Suprapubic skin (tissue), 4 donors: ENCODE measurements at places on chromosomes 11 and 22. TPM values are rescaled to one million over a fixed set of nuclear protein-coding genes. Genes with fewer than 3 reads are reported as not detected.

VSIG2 gene
- total RNA-seq, result 1.8 TPM

DNA sequence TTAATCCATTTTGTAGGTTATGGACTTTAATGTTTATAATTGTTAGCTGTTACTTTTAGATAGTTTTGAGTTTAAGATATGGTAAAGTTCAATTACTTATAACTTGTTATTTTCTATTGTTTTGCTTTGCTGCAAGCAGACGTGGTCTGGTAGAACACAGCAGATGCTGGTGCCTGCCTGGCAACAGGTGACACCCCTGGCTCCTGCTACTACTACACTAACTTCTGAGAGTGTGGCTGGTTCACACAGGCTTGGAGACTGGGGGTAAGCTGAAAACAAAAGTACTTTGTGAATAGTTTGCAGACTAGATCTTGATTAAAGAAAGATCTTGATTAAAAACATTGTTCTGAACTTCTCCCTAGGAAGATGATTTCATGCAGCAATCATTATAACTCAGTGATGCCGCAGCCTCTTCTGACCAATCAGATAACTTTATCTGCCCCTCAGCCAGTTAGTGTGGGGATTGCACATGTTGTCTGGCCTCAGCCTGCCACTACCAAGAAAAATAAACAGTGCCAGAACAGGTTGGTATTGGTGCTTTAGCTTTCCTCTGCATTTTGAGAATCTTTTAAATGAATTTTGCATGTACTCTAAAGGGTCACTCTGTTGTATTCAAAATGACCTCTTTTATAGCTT is 90.4 kb downstream of the HIPK3 start:
- H3K36me3 ChIP-seq, result peaks cover 69% of the 10 kb centered on the region
- no peaks in the 10 kb centered on the region for H3K4me1 ChIP-seq
- H3K27me3 ChIP-seq, result no peaks in the 10 kb centered on the region
- DNase-seq, result no peak
- no peak overlapping the region for H3K27ac ChIP-seq
- no peak overlapping the region for H3K4me3 ChIP-seq

SCN2B gene
- total RNA-seq, result not detected

LMO2 gene
- total RNA-seq, result 2.1 TPM

- H3K27ac ChIP-seq, result peak overlapping the region; percentile 72
- no peak for DNase-seq
- H3K36me3 ChIP-seq, result peaks cover 13% of the 10 kb centered on the region
Measured at GRCh38 chr11:45929486-45930030, 7.1 kb downstream of the LARGE2 start.

NAT10 gene
- 45.4 TPM for total RNA-seq

DNA sequence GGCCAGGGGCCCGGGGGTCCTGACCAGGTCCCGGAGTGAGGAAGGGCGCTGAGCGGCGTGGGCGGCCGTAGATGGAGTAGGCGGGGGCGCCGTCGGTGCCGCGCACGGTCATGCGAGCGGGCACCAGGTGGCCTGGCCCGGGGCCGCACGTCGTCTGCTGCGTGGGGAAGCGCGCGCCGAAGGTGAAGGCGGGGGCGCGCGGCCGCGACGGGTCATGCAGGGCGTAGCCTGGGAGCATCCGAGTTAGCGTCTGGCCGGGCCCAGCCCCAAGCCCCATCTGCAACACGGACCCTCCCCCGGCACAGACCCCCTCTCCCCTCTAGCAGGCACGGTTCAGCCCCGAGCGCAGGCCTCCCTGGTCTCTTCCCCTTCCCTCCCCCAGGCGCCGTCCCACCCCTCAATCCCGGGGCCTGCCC is 1.7 kb upstream of the TYMP start:
- peaks cover 64% of the 10 kb centered on the region for H3K4me1 ChIP-seq
- H3K36me3 ChIP-seq, result no peaks in the 10 kb centered on the region
- no peaks in the 10 kb centered on the region for H3K27me3 ChIP-seq
- H3K4me3 ChIP-seq, result peak overlapping the region; percentile 81
- no peak for DNase-seq

- peaks cover 11% of the 10 kb centered on the region for H3K36me3 ChIP-seq
- DNase-seq, result no peak
- H3K27ac ChIP-seq, result no peak overlapping the region
- H3K27me3 ChIP-seq, result no peaks in the 10 kb centered on the region
Measured at GRCh38 chr11:94185416-94186084, 56.9 kb downstream of the PANX1 start.

- H3K4me1 ChIP-seq, result no peaks in the 10 kb centered on the region
- H3K27ac ChIP-seq, result no peak overlapping the region
- DNase-seq, result no peak
Measured at GRCh38 chr11:36333897-36334296, 37.8 kb downstream of the PRR5L start.

- no peaks in the 10 kb centered on the region for H3K36me3 ChIP-seq
- no peaks in the 10 kb centered on the region for H3K27me3 ChIP-seq
- no peak overlapping the region for H3K27ac ChIP-seq
- DNase-seq, result peak; percentile 74
- H3K4me3 ChIP-seq, result no peak overlapping the region
Measured at GRCh38 chr11:2582946-2583604, 116.7 kb downstream of the KCNQ1OT1 start.

GRCh38 chr22:39486951-39487825 is 14.9 kb upstream of the MIEF1 start:
- H3K4me3 ChIP-seq, result no peak overlapping the region
- DNase-seq, result no peak
- H3K4me1 ChIP-seq, result peaks cover 7% of the 10 kb centered on the region
- no peaks in the 10 kb centered on the region for H3K36me3 ChIP-seq

OLFML1 gene
- total RNA-seq, result 5.3 TPM

DNA sequence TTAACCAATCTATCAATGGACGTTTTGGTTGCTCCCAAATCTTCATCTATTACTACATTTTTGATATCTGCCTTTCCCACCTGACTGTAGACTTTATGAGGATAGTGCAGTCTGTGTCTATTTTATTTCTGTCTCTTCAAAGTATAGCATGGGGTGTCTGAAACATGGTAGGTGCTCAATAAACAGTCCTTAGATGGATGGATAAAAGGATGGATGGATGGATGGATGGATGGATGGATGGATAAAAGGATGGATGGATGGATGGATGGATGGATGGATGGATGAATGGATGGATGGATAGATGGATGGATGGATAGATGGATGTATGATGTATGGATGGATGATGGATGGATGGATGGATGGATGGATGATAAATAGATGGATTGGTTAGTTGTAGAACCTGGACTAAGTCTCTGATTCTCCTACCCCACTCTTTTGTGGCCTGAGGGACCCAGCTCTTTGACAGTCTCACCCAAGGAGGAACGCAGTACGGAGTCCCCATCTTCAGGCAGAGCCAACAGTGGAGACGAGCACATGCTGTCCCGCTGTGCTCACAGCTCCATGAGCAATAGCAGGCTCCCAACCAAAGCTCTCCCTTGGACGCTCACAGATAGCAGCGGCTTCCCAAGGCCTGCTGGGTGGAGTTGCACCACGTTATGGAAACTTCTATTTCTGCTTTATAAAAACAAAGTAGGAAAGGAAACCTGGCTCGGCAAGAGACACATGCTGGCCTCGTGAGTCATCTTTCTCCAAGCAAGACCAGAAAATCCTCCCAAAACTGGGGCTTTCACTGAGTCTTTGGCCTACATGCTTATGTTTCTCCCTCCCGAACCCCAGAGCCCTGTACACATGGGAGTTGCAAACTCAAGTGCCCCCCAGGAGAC is 448.0 kb downstream of the MIAT start:
- DNase-seq, result no peak
- H3K27ac ChIP-seq, result peak overlapping the region; percentile 54
- H3K4me1 ChIP-seq, result peaks cover 45% of the 10 kb centered on the region
- no peak overlapping the region for H3K4me3 ChIP-seq
- peaks cover 14% of the 10 kb centered on the region for H3K27me3 ChIP-seq

- no peaks in the 10 kb centered on the region for H3K27me3 ChIP-seq
- no peak overlapping the region for H3K27ac ChIP-seq
- H3K36me3 ChIP-seq, result peaks cover 62% of the 10 kb centered on the region
- H3K4me1 ChIP-seq, result peaks cover 2% of the 10 kb centered on the region
- no peak for DNase-seq
Measured at GRCh38 chr22:43133401-43133800, 9.8 kb downstream of the MCAT start.

- H3K4me1 ChIP-seq, result no peaks in the 10 kb centered on the region
- no peak overlapping the region for H3K4me3 ChIP-seq
- no peaks in the 10 kb centered on the region for H3K27me3 ChIP-seq
- DNase-seq, result no peak
Measured at GRCh38 chr11:107157809-107158187, 139.5 kb upstream of the GUCY1A2 start.

MPZL2 gene
- 58.3 TPM for total RNA-seq

DNA sequence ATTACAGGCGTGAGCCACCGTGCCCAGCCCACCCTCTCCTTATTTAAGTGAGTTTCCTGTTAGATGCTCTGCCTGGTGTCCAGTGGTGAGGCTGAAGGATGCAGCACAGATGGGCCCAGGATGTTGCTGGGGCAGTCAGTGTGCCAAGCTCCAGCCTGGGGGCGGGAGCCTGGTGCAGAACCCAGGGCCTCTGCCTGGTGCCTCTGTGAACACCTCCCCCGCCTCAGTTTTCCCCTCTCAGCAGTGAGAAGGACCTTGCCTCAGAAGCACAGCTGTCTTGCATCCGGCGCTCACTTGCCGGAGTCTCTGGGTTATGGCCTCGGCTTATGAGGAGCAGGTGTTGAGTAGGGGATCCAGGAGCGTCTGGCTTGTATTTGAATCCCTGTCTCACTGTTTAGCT is 116.2 kb downstream of the KIAA1671 start:
- peaks cover 6% of the 10 kb centered on the region for H3K4me1 ChIP-seq
- no peak for DNase-seq
- no peaks in the 10 kb centered on the region for H3K27me3 ChIP-seq
- H3K4me3 ChIP-seq, result no peak overlapping the region

P2RY6 gene
- 0.38 TPM for total RNA-seq

GNAZ gene
- 2.1 TPM for total RNA-seq

SELENOM gene
- total RNA-seq, result 43.9 TPM
